ENCODE measurements at places on chromosomes 2 and 18.

DNA sequence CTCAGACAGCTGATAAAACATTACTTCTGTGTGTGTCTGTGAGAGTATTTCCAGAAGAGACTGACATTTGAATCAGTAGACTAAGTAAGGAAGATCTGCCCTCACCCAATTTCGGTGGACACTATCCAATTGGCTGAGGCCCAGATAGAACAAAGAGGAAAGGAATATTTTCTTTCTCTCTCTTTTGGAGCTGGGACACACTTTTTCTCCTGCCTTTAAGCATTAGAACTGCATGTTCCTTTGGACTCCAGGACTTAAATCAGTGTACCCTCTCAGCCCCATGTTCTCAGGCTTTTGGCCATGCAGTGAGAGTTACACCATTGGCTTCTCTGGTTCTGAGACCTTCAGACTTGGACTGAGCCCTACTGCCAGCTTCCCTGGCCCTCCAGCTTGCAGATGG is 3.3 kb upstream of the SRBD1 start:
- DNase-seq: no peak

DNA sequence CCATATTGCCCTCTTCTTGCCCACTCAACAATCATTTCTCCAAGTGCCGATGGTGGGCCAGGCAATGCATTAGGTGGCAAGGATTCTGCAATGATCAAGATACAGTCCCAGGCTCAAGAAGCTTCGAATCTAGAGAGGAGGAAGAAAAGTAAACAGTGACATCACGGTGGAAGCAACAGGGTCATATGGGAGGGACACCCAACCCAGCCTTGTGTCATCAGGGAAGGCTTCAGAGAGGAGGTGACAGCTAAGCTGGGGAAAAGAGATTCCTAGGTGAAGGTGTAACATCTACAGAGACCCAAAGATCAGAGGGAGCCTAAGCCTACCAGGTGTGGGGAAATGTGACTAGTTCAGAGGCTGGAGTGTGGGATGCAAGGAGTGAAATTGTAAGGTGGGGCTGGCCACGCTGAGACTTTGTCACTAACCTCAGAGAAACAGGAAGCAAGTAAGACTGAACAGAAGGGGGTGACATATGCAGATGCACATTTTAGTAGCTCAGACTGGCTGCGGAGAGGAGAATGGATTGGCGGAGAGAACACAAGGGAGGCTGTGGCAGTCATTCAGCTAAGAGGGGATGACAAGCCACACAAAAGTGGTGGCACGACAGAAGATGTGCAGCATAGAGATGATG is 104.9 kb downstream of the ANKRD44 start:
- no peak for DNase-seq

- DNase-seq: no peak
Measured at GRCh38 chr2:23541503-23542229, 156.7 kb downstream of the KLHL29 start.

GRCh38 chr2:170243118-170243837 is 65.3 kb downstream of the MYO3B start:
- DNase-seq: no peak

GRCh38 chr2:1227274-1227900 is 185.9 kb upstream of the TPO start:
- no peak for DNase-seq

DNA sequence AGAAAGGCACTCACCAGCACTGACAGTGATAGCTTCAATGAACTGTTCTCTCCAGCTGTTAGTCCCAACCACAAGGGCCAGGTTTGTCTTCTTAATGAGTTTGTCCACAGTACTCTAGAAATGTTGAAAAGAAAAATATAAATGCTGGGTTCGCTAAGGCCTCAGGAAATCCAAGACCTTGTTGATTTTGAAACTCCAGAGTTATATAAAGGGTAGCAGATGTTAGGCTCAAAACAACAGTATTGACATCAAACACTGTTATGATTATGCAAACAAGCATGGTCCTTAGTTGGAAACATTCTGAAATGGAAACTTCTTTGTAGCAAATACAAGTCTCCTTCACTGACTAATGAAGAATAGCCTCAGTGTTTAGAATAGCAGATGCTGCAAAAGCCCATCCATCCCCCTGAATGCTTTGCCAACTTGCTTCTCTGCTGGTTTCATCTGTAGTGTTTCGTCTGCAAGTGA is 291.1 kb downstream of the SLC8A1 start:
- DNase-seq: no peak

GRCh38 chr2:13240061-13240460 is 523.3 kb downstream of the TRIB2 start:
- DNase-seq: no peak

- no peak for DNase-seq
Measured at GRCh38 chr18:7830468-7830867, 263.4 kb downstream of the PTPRM start.

DNA sequence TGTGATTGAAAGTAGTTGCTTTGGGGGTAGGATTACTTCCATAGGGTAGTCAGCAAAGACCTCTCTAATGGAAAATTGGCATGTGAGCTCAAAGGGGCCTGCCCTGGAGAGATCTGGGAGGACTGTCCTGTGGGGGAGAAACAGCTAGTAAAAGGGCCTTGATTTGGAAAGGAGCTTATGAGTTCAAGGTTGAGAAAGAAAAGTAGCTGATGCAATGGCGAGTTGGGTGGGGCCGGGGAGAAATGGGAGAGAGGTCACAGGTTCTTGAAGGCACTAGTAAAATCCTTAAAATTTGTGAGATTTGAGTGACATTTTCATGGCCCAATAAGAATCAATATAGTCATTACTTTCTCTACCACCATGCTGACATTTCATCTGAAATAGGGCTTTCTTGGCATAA is 82.0 kb upstream of the CCDC195 start:
- no peak for DNase-seq

- DNase-seq: no peak
Measured at GRCh38 chr2:2123238-2123637, 207.8 kb downstream of the MYT1L start.

DNA sequence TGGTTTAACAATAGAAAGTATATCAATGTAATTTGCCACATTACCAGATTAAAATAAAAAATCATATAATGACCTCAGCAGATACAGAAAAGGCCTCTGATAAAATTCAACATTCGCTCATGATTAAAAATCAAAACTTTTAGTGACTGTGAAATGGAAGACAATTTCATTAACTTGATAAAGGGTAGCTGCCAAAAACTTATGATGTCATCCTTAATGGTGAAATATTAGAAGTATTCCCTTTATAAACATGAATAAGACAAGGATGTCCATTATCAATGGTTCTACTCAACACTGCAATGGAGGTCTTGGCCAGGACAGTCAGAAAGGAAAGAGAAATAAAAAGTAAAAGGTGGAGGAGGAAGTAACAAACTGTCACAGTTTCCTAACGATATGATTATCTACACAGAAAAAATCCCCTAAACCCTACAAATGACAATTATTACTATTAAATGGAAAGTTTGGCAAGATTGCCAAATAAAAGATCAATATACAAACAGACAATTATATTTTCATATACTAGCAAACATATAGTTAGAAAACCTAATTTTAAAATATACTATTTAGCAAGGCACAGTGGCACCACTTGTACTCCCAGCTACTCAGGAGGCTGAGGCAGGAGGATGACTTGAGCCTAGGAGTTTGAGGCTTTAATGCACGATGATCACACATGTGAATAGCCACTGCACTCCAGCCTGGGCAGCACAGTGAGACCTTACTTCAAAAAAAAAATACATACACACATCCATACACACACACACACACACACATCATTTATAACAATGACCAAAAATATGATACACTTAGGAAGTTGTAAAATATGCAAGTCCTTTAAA is 12.8 kb downstream of the METTL8 start:
- no peak for DNase-seq

- DNase-seq: no peak
Measured at GRCh38 chr2:166384774-166385173, 9.0 kb upstream of the SCN9A start.

DNA sequence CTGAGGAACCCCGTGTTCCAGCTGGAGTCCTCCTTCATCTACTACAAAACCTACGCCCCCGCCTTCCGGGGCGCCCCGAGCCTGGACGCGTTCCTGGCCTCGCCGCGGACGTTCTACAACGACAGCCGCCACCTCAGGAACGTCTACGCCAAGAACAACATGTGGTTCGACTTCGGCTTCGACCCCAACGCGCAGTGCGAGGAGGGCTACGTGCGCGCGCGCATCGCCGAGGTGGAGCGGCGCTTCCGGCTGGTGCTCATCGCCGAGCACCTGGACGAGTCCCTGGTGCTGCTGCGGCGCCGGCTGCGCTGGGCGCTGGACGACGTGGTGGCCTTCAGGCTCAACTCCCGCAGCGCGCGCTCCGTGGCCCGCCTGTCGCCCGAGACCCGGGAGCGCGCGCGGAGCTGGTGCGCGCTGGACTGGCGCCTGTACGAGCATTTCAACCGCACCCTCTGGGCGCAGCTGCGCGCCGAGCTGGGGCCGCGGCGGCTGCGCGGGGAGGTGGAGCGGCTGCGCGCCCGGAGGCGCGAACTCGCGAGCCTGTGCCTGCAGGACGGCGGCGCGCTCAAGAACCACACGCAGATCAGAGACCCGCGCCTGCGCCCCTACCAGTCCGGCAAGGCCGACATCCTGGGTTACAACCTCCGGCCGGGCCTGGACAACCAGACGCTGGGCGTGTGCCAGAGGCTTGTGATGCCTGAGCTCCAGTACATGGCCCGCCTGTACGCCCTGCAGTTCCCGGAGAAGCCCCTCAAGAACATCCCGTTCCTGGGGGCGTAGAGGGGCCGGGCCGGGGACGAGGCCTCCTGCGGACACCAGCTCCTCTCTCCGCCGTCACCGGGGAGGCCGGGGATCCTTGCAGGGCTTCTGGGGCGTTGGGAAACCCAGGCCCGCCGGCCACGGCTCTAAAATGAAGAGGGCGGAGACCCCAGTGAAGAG is 5.3 kb upstream of the NEU4 start:
- no peak for DNase-seq

- no peak for DNase-seq
Measured at GRCh38 chr18:24540896-24541295, 80.5 kb downstream of the HRH4 start.

DNA sequence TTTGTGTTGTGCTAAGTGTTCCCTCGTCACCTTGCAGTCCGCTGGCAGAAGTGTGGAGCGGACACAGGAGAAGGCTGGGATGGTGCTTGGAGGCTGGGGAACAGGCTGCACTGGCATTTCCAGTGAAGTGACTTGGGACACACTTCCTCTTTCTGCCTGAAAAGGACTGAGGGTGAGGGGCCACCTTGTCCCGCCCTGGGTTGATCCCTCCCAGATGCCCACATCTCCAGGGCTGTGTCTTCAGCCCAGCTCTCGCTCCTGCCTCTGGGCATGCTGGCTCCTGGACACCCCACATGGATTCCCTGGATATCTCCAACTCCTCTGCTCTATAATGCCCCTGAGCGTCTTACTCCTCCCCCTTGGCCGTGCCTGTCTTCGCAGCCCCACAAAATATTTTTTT is 412.6 kb downstream of the PTPRM start:
- no peak for DNase-seq

DNA sequence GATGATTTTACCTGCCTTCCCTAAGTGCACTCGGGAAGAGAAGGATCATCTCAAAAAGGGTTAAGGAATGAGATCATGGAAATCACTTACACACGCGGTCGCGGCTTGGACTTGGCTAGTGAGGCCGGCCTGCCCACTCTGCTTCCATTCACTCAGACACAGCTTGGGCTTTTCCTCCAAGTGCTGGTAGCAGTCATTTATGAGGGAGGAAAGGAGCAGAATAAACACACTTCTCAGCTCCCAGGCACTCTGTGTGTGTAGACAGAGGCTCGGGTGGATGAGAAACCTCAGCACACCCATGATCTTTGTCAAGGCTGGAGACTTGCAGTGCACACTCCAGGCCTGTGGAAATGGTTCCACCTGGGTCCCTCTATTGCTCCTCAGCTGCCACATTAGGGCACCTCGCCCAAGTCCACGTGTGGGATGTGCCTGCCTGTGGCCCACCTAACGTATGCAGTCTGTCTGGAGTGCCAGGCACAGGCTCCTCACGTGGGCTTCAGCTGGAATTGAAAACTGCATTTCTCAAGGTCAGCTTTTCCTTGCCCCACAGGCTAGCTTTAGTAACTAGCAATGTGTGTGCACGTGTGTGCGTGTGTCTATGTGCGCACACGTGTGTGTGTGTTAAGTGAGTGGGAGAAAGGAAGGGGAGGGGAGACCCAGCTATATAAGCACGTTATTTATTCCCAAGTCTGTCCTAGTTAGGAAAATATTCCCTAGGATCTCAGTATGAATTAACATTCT is 288.4 kb downstream of the SOX11 start:
- DNase-seq: no peak

- no peak for DNase-seq
Measured at GRCh38 chr2:36277146-36277808, 78.3 kb upstream of the CRIM1 start.

- DNase-seq: no peak
Measured at GRCh38 chr2:12106440-12107080, 360.1 kb downstream of the LPIN1 start.

DNA sequence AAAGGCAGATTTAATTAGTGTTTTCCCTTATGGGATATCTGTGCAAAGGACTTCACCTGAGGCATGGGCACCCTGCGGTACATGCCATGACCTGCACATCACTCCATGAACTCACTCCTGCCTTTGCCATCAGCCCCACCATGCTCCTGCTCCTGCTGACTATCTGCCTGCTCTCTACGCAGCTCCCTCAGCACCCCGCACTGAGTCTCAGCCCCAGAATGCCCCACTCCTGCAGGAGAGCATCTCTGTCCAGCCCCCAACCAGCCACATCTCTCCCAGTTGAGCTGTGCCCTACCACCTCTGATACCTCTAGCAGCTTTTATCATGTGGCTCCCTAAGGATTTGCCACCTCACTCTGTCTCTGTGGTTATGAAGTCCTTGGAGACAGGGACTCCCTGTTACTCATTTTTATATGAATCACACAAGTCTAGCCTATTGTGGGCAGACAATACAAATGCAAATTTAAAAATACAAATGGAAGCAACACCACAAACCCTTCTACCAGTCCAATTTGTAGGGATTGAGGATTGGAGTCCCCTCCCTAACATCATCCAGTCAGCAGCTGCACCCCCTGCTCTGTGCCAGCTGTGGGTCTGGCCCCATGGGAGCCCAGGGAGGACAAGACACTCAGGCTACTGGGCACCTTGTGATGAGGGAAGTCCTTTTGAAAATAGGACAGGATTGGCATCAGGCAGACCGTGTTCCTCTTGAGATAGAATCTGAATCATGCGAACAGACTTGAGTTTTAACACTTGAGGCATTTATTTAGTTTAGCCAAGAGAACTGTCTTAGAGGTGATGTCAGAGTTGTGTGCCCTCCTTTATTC is 689.6 kb upstream of the HS6ST1 start:
- no peak for DNase-seq

GRCh38 chr2:124025171-124025580 is at the start of gene CNTNAP5:
Gene CNTNAP5 (plus strand): TSS chr2:124025287. CDS start chr2:124025651, 364 bp downstream.
- DNase-seq: no peak

DNA sequence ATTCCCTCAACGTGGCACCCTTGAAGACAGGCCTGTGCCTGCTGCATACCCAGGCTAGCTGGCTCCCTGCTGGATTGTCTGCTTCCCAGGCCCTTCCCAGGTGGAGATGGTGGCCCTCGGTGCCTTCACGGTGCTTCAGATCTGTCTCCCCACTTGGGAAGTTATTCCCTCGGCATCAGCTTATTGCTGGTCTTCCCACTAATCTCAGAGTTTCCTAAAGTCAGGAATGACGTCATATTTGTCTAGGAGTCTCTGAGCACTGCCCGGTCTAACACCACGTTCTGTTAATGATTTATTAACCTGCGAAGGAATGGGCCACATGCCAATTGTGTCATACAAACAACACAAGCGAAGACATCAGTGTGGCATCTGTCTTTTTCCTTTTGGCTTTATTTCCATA is 269.8 kb upstream of the ID2 start:
- no peak for DNase-seq
